ENCODE measurements at places on chromosomes 1 and 21. TPM values are rescaled to one million over a fixed set of nuclear protein-coding genes. Genes with fewer than 3 reads are reported as not detected.

- no peak for DNase-seq
- no peak overlapping the region for H3K27ac ChIP-seq
- no peaks in the 10 kb centered on the region for H3K36me3 ChIP-seq
- H3K4me3 ChIP-seq: no peak overlapping the region
- no peaks in the 10 kb centered on the region for H3K4me1 ChIP-seq
These were observed 308.5 kb upstream of the ADAMTS5 start for GRCh38 chr21:27275294-27275927.

GRCh38 chr1:58922302-58923089 is 138.6 kb upstream of the JUN start:
- DNase-seq: peak; percentile 36
- no peaks in the 10 kb centered on the region for H3K36me3 ChIP-seq
- no peaks in the 10 kb centered on the region for H3K27me3 ChIP-seq
- no peak overlapping the region for H3K27ac ChIP-seq
- H3K4me3 ChIP-seq: no peak overlapping the region

DNA sequence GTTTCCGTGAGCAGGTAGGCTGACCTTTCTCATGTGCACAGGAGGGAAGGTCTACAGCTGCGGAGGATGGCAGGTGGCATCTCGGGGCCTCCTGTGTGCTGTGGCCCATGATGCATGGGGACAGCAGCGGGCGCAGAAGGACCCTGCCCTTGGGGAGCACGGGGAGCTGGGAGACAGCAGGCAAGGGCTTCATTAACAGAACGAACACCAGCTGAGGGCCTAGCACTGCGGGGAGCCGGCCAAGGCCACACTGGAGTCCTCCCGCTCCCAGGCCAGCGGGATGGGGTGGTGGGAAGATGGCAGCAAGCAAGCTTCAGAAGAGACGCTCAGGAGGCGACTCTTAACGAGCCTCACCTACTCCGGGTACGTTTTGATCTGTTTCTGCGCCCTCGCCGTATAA is 66.6 kb downstream of the SCCPDH start:
- no peaks in the 10 kb centered on the region for H3K36me3 ChIP-seq
- no peaks in the 10 kb centered on the region for H3K27me3 ChIP-seq
- no peak overlapping the region for H3K4me3 ChIP-seq
- no peaks in the 10 kb centered on the region for H3K4me1 ChIP-seq
- no peak overlapping the region for H3K27ac ChIP-seq

DNA sequence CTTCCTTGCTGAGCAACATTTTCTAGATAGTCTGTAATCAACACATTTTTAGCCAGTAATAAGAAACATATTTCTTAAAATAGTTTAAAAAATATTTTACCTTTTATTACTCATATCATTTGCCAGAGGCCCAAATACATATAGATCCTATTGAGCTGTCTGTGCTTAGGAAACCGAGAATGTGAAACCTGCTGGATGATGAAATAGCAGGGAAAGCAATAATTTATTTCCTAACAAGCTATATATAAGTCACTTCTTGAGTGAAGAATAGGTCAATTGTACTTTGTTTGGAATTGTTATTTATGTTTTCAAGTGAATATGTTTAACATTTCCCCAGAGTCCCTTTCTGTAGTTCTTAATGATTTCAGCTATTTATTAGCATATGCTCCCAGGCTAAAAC is 339.9 kb upstream of the TMPRSS15 start:
- H3K27ac ChIP-seq: no peak overlapping the region
- DNase-seq: no peak
- no peaks in the 10 kb centered on the region for H3K27me3 ChIP-seq
- H3K4me3 ChIP-seq: no peak overlapping the region

DNA sequence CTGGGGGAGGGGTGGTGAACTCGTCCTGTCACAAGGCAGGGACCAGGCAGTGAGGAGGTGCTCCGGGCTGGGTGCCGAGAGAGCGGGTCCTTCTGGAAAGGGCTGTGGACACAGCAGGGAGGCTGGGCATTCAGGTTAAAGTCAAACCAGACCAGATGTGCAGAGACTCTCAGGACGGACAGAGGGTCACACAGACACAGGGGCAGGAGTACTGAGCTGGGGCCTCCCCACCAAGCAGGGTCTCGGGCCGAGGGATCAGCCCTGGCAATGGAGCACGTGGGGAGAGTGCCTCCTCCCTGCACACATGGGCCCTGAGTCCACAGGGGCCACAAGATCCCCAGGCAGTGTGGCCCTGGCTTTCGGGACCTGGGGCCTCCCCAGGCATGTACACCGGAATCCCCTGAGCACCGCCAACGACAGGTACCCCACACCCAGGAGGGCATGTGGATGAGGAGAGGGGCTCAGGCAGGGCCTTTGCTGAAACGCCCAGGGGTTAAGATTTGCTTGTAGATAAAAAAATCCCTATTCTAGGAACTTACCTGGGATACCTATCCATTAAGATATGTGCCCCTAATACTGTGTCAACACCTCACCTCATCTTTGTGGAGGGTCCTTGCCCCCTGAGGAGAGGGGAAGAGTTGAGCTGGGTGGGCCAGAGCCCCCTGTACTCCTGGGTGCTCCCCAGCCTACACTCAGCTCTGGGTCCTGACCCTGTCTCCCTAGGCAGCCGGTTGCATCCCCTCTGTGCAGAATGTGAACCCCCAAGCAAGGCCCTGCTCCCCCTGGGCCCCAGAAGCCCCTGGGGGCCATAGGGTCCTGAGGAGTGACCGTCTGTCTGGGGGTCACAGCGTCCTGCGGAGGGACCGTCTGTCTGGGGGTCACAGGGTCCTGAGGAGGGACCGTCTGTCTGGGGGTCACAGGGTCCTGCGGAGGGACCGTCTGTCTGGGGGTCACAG is 46.9 kb upstream of the ADARB1 start:
- H3K4me3 ChIP-seq: no peak overlapping the region
- no peaks in the 10 kb centered on the region for H3K4me1 ChIP-seq
- DNase-seq: no peak
- no peaks in the 10 kb centered on the region for H3K36me3 ChIP-seq
- H3K27ac ChIP-seq: no peak overlapping the region

GRCh38 chr1:87064309-87064708 is 149.9 kb downstream of the HS2ST1 start:
- H3K36me3 ChIP-seq: no peaks in the 10 kb centered on the region
- peak overlapping the region; percentile 73 for H3K27ac ChIP-seq
- no peak for DNase-seq
- peaks cover 65% of the 10 kb centered on the region for H3K4me1 ChIP-seq

DNA sequence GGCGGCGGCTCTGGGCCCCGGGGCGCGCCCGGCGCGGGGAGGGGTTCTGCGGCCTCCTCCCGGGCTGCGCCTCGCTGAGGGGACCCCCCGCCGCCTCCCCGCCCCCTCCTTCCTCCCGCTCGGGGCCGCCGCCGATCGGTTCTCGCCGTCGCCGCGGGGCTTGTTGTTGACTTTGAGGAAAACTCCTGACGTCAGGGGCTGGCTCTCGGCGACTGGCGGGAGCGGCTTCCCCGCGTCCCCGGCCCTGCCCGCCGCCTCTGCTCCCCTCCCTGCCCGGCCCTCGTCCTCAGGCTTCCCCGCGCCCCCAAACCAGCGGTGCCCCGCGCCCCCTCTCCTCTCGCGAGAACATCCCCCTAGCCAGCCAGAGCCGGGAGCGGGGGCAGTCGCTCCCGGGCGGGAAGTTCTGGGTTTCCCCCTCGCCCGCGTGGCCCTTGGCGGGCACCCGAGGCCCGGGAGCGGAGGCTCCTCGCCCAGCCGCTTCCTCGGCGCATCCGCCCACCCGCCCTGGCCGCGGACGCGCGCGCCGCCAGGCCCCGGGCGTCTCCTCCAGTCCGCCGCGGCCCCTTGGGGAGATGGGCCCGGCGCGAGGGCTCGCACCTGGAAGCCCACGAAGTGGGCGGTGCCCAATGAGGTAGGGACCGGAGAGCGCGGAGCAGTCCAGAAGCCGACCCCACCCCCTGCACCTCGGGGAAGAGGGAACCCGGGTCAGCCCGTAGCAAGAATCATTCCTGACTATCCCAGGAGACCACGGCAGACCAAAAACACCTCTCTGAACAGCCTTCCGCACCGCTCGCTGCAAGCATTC is 611 bp upstream of the AKT3 start:
- peak overlapping the region; percentile 73 for H3K4me3 ChIP-seq
- no peaks in the 10 kb centered on the region for H3K27me3 ChIP-seq
- peak; percentile 88 for DNase-seq
- H3K4me1 ChIP-seq: peaks cover 13% of the 10 kb centered on the region

DNA sequence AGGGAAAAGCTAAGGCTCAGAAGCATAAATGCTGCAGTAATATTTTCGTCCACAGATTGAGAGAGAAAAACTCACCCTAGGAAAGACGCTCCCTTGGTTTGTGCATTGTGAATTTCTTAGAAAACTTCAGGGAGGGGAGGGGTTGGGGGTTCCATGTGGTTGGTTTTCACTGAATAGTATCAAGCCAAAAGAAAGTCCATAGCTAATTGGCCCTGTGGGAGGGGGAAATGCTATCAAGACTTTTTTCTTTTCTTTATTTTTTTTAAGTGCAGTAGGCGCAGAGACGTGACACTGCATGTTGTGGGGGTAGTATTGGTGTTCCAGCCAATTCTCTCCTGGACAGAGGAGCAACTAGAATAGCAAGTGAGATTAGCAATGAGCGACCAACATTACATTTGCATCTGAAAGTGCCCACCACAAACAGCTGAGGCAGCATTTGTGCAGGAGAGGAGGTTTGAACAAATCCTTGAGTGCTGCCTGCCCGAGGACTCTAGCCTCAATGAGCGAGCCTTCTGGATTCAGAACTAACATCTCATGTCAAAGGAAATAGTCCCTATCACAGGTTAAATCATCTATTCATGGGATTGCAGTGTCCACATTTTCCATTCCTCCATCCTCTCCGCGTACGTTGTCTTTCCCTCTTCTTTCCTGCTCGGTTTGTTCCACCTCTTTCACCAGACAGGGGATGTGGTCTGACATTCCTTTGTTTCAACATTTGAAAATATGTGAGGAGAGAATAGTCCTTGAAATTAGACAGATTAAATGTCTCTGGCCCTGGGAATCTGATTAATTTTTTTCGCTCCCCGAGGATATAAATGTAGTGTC is 118.0 kb upstream of the MARK1 start:
- no peak overlapping the region for H3K4me3 ChIP-seq
- H3K4me1 ChIP-seq: no peaks in the 10 kb centered on the region
- no peak overlapping the region for H3K27ac ChIP-seq

GRCh38 chr21:39924577-39925308 is 57.5 kb downstream of the PCP4 start:
- no peaks in the 10 kb centered on the region for H3K36me3 ChIP-seq
- H3K27ac ChIP-seq: no peak overlapping the region
- H3K4me1 ChIP-seq: no peaks in the 10 kb centered on the region
- H3K4me3 ChIP-seq: no peak overlapping the region
- no peaks in the 10 kb centered on the region for H3K27me3 ChIP-seq

GRCh38 chr1:21665711-21666575 is 3.2 kb downstream of the RAP1GAP start:
- H3K36me3 ChIP-seq: no peaks in the 10 kb centered on the region
- no peak for DNase-seq
- H3K4me3 ChIP-seq: no peak overlapping the region
- peaks cover 78% of the 10 kb centered on the region for H3K27me3 ChIP-seq
- peaks cover 29% of the 10 kb centered on the region for H3K4me1 ChIP-seq

GRCh38 chr1:150386592-150386991 is 22.6 kb downstream of the RPRD2 start:
- DNase-seq: no peak
- H3K27me3 ChIP-seq: no peaks in the 10 kb centered on the region
- no peak overlapping the region for H3K27ac ChIP-seq
- H3K4me1 ChIP-seq: peaks cover 3% of the 10 kb centered on the region

GRCh38 chr1:189847613-189848012 is 630.1 kb downstream of the BRINP3 start:
- H3K36me3 ChIP-seq: no peaks in the 10 kb centered on the region
- H3K4me1 ChIP-seq: no peaks in the 10 kb centered on the region
- no peaks in the 10 kb centered on the region for H3K27me3 ChIP-seq
- no peak for DNase-seq
- H3K27ac ChIP-seq: no peak overlapping the region
- H3K4me3 ChIP-seq: no peak overlapping the region

DNA sequence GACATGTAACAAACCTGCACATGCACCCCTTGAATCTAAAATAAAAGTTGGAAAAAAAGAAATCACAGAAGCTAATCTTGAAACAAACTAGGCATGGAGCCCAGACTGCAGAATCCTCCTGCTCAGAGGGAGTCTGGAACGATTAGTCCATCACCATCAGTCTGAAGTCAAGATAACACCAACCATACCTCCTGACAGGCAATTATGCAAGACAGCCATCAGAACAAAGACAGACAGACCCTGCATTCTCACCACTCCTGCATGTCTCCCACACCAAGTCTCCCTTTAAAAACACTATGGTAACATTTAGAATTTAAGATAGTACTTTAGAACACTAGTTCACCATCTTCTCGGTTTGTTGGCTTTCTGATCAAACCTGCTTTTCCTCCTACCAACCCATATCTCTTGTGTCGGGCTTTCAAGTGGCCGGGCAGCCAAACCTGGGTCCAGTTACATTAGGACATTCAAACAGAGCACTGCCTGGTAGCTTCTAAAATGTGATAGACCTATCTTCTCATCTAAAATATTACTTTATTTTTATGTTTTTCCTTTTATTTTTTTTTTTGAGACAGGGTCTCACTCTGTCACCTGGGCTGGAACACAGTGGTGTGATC is 10.1 kb downstream of the YARS1 start:
- no peak for DNase-seq
- no peak overlapping the region for H3K4me3 ChIP-seq
- H3K27me3 ChIP-seq: no peaks in the 10 kb centered on the region
- H3K27ac ChIP-seq: no peak overlapping the region
- no peaks in the 10 kb centered on the region for H3K4me1 ChIP-seq

GRCh38 chr1:50369830-50370229 is 53.4 kb downstream of the DMRTA2 start:
- H3K4me3 ChIP-seq: no peak overlapping the region
- DNase-seq: no peak
- peaks cover 12% of the 10 kb centered on the region for H3K27me3 ChIP-seq
- H3K36me3 ChIP-seq: no peaks in the 10 kb centered on the region

- no peaks in the 10 kb centered on the region for H3K4me1 ChIP-seq
- H3K36me3 ChIP-seq: no peaks in the 10 kb centered on the region
- no peak overlapping the region for H3K27ac ChIP-seq
- H3K4me3 ChIP-seq: no peak overlapping the region
- no peaks in the 10 kb centered on the region for H3K27me3 ChIP-seq
These were observed 1342.2 kb downstream of the PLA2G4A start for GRCh38 chr1:188170935-188171334.

DNA sequence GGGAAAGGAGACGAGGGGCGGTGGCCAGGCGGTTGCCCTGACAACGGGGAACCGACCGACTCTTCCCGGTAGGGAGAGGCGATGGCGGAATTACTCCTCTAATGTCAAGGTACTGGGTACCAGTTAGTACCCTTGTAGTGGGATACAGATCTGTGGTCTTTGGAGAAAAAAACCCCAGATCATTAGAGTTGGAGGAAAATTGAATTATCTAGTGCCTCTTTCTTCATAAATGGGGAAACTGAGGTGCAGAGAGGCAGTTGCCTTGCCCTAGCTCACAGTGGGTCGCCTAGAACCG is 545 bp upstream of the PEF1 start:
- peaks cover 19% of the 10 kb centered on the region for H3K4me1 ChIP-seq
- peak overlapping the region; percentile 96 for H3K4me3 ChIP-seq
- no peak for DNase-seq
- no peaks in the 10 kb centered on the region for H3K36me3 ChIP-seq
- peak overlapping the region; percentile 98 for H3K27ac ChIP-seq

Gene SLC45A3
- total RNA-seq: 5.0 TPM

Gene MEF2D
- 128 TPM for total RNA-seq

Gene SH2D5
- 0.29 TPM for total RNA-seq

Gene LGR6
- not detected for total RNA-seq

Gene MPL
- total RNA-seq: not detected

Gene DCDC2B
- total RNA-seq: not detected
